Upper lobe of left lung (tissue), 6 donors: ENCODE measurements at places on chromosomes 7 and 10. TPM values are rescaled to one million over a fixed set of nuclear protein-coding genes. Genes with fewer than 3 reads are reported as not detected.

DNA sequence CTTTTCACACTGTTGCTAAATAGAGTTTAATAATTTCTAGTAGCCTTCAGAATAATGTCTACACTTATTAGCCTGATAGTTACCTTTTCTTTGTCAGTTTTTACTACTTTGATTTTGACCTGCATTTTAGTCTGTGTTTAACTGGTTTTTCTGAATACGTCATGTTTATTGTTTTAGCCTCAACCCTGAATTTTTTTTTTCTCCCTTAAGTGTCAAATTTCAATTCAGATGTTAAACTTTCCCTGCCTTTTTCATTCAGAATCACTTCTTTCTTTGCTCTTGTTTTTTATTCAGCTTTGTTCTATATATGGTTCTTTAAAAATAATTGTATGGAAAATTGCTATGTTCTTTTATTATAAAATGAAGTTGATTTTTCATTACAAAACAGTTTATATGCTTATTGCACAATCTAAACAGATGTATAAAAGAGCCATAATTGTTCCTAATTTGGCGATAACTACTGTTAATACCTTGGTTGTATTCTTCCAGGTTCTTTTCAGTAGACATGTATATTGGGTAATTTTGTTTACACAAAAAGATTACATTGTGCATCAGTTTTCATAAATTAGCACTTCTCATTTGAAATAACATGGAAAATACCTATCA, 159.7 kb downstream of the ADK start:
- no peak for DNase-seq

- peak; percentile 49 for DNase-seq
Measured at GRCh38 chr10:89042562-89042961, 52.0 kb downstream of the FAS start.

The RPEL1 gene
- not detected for total RNA-seq

DNA sequence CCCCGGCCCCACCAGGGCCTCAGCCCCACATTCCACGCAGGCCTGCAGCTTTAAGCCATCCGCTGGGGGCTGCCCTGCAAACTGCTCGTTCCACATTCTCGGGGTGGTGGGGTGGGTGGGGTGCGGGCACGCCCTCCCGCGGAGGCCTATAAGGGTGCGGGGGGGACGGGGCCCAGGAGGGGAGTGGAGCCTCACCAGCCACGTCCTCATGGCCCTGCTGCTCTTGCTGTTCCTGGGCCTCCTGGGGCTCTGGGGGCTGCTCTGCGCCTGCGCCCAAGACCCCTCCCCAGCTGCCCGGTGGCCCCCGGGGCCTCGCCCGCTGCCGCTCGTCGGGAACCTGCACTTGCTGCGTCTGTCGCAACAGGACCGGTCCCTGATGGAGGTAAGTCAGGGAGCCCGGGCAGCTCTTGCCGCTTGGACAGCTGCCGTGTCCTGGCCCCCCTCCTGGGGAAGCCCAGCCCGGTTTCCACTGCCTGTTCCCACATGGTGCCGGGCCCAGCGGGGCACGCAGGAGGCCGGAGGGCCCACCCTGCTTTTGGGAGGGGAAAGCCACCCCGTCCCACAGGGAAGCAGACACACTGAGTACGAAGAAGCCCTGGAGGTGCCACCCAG, at the start of gene CYP2W1:
Gene CYP2W1 (plus strand): TSS at position 178 of the 612 bp plus-strand sequence. CDS start 31 bp downstream, at position 209.
- DNase-seq: peak; percentile 78

DNA sequence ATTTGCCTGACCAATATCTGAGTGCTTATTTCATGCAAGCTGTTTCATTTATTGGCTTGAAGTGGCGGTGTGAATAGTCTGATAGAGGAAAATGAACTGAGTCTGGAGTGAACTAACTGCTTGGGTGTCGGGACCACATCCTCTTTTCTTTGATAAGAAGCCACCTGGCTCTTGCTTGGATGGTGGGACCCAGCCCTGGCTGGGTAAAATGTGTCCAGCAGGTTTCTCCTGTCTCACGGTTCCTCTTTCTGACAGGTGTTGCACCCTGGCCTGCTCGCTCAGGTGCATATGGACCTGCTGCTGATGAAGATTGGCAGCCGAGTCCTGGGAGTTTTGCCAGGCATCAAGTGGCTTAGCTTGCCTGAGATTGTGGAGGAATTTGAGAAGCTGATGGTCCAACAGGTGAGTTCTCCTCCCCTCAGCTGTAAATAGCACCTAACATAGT, 1.6 kb downstream of the ADCK2 start:
- peak; percentile 66 for DNase-seq

GRCh38 chr10:13560597-13560996, 26.2 kb upstream of the PRPF18 start:
- DNase-seq: no peak

The CBX3 gene
- total RNA-seq: 59.0 TPM

GRCh38 chr7:94040254-94040653, 36.1 kb upstream of the BET1 start:
- DNase-seq: no peak

- no peak for DNase-seq
Measured at GRCh38 chr10:23338886-23339285, 5.7 kb downstream of the C10orf67 start.

GRCh38 chr7:5143935-5144903, 45.8 kb upstream of the WIPI2 start:
- DNase-seq: peak; percentile 24

The CPA5 gene
- total RNA-seq: not detected

DNA sequence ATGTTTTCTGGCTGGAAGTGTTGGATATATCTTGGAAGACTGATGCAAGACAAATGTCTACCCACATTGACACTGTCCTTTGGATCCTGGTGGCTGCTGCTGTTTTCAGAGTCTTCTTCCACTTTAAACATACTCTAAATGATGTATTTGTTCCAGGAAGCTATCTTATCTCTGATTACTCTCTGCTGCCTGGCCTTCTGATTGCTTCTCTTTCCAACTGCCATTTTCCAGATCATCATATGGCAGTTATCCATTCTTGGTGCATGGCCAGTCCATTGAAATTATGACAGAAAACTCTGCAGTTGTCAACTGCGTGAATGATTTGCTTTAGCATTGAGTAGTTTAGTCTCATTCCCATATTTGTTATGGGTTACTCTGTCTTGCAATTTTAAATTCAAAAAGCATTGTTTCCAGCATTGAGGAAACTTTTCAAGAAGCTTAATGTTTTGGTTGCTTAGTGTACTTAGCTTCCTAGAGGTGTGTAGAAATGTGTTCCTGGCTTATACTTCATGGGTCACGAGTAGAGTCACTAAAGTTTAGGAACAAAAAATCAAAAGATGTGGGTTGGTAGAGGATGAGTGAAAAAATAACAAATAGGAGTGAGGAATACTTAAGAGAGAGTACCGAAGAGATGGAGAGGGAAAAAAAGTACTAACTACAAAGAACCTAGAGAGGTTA, 268.3 kb upstream of the MTPN start:
- no peak for DNase-seq

DNA sequence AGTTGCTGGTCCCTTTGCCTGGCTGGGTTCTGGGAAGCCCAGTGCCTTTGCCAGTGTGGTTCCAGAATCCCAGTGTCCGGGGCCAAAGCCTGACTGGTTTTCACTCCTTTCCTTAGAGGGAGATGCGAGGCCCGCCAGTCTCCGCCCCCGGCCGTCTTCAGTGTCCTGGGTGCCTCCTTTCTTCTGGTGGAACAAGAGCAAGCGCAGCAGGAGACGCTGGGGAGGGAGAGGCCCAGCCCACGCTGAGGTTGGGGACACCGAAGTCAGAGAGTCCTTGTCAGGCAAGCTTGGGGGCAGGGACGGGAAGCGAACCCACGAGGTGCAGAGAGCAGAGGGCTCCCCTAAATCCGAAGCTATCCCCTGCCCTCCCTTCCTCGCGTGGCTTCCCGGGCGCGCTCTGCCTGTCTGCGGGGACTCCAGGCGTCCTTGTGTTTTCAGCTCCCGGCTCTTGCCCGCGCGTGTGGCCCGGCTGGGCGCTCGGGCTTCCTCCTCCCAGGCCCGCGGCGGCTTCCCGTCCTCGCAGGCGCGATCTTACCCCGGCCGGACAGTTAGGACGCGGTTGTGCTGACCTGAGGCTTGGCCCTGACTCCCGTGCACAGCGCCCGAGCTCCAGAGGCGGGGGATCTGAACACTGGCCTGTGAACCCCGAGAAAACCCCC, 60.6 kb upstream of the UBE3C start:
- peak; percentile 79 for DNase-seq

DNA sequence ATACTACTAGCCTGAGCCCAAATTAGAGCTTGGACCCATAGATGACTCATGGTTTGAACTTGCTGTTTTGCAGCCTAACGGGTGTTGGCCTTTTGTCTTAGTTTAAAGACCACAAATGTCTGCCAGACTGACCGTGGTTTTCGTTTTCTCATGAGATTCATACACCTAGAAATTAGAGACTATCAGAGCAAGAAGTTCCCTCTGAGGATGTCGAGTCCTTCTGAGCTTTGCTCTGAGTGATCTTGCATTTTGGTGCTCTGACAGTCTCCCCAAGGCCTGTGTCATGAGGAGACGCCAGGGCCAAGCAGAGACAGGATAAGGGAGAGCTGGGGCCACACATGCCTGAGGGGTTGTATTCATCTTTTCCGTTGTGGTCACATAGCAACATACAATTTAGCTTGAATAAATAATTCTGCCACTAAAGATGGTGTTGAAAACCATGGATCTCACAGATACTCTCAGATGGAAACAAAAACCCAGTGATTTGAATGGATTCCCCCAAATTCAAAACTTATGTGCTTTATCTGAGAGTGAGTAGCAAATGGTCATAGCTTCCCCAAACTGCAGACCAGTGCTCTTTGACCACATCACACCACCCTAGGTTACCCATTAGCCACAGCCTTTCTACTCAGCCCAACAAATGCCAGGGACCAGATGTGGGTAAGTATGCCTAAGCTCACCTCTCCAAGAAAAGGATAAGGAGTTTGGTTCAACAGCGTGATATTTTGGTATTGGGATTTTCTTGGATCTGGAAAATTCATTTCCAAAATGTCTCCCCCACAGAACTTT, 762.0 kb upstream of the IGFBP3 start:
- no peak for DNase-seq

DNA sequence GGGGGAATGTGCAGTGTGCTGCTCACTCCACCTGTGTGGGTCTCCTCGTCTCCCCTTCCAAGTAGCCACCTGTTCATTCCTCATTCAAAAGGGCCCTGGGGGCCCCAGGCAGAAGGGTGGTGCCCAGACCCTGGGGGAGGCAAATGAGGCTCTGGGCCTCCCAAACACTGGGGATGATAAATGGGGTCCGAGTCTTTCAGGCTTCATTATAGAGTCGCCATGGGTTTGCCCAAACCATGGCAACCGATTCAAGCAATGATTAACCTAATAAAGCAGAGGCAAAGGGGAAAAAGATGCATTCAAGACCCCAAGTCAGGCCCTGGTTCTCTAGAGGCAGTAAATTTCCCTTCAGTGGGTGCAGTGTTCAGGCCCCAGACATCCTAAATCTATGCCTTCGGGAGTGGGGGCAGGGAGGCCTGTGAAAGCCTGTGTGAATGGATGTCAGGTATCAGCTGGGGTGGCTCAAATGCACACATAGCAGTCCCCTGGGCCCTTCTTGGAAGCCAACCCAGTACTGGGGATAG, 10.4 kb downstream of the NEUROG3 start:
- DNase-seq: no peak

DNA sequence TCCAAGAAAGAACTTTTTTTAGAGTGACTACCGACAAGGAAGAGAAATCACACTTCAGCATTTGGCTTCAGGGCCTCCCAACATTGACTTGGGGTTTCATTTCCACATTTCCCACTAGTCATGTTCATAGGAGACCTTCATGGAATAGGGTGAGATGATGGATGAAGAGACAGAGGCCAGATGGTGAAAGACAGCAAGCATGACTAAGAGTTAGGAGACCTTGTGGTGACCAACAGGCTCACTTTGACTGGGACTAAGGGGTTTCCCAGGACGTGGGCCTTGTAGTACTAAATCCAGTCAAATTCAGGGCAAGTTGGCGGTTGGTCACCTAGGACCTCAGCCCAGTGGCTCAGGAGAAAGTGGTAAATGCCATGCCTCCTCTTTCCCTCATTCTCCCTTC, 3.0 kb upstream of the GIMAP5 start:
- DNase-seq: no peak
